ENCODE measurements at places on chromosomes 1 and 21. TPM values are rescaled to one million over a fixed set of nuclear protein-coding genes. Genes with fewer than 3 reads are reported as not detected.
A peak's percentile ranks its signal among the peaks of the same experiment; 100 is the strongest.

DNA sequence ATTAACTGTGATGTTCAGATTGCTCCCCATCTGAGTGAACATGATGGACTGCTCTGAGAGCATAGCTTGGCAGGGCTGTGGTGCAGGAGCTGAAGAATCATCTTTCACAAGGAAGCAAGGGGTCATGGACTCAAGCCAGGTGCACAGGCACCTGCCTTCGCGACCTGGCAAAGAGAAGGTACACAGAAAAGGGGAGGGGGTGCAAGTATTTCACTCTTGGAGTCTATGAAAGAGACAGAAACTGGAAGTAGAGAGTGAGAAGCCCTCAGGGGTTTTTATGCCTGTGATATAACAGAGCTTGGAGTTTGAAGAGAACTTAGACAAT, 232.6 kb upstream of the PLXNA2 start:
- no peak for DNase-seq

DNA sequence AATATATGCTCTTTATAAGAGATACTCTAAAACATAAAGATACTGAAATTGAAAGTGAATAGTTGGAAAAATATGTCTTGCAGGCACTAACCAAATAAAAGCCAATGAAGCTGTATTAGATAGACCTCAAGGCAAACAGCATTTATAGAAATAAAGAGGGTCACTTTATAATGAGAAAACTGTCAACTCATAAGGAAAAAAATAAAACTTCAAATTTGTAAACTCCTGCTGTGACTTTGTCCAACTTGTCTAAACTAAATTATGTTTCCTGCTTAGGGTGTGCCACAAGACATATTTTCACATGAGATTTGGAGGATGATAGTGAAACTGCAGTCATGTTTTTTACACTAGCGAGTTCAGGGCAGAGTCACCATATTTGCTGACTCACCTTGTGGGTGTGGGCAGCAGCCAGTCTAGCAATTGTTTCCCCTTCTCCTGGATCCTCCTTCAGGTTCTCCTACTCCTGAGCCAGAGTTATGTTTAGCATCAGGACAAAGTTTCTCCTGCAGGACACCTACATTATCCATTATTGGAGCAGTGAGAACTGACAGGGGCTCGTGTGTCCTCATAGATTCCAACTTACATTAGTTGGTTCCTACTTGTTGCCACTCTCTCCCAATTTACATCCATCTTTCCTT, 43.8 kb downstream of the CD53 start:
- DNase-seq: peak; percentile 36

GRCh38 chr1:15192916-15193550, 39.5 kb downstream of the TMEM51 start:
- no peak for DNase-seq

GRCh38 chr1:33322109-33322508, 1.2 kb upstream of the A3GALT2 start:
- no peak for DNase-seq

- DNase-seq: no peak
Measured at GRCh38 chr1:161266202-161266601, 7.7 kb downstream of the PCP4L1 start.

GRCh38 chr1:63064135-63064534, 258.2 kb upstream of the FOXD3 start:
- no peak for DNase-seq

DNA sequence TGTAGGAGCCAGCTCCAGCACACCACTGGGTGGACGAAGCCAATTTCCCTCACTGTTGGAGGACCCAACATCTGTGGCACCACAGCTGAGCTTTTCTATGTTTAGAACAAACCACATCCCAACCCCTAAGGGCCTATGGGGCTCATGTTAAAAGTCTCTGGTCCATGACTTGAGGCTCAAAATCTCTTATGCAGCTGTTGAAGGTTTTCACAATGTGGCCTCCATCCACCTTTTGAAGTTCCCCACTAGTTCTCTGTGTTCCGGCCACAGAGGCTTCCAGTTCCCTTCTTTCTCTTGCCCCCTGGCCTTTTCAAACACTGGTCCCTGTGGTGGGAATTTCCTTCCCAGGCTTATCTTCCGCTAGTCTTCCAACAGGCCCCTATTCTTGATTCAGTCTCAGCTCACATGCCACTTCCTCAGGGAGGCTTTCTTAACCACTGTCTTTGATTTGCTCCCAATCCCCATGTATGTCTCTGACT, 3.9 kb upstream of the IFNLR1 start:
- no peak for DNase-seq

DNA sequence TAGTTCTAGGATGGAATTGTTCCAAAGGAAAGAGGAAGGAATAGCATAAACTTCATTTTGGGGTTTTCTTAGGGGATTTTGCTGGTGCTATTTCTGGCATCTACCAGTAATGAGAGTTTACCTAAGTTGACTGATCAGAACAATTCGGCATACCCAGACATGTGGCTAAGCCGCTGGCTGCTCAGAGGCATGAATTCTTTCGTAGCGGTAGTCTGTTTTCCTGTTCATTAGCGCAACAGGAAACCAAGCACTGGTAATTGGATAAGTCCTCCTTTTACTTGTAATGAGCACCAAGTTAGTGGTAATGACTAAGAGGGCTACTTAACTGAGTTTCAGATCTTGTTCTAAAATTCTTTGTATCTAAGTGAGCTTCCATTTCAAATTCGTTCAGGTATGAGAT, 38.6 kb downstream of the C21orf91 start:
- peak; percentile 39 for DNase-seq

DNA sequence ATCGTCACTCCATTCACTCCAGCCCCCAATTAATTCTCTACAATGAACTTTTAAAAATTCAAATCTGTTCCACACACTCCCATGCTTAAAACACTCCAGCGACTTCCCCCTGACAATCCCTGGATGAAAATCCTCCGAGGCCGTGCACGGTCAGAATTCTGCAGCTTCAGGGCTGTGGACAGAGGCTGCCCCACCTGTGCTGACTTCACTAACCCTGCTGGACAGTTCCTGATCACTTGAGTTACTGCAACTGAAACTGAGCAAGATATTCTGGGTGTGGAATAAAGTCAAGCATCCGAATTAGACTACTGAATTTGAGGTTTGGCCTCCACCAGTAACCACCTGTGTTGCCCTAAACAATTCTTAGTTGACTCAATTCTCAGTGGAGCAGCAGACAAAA, 1.0 kb upstream of the JAK1 start:
- no peak for DNase-seq

- DNase-seq: no peak
Measured at GRCh38 chr1:34406377-34406776, 229.7 kb downstream of the C1orf94 start.

Gene GPR25
- not detected for total RNA-seq
